ENCODE measurements at places on chromosomes 13 and 19.

DNA sequence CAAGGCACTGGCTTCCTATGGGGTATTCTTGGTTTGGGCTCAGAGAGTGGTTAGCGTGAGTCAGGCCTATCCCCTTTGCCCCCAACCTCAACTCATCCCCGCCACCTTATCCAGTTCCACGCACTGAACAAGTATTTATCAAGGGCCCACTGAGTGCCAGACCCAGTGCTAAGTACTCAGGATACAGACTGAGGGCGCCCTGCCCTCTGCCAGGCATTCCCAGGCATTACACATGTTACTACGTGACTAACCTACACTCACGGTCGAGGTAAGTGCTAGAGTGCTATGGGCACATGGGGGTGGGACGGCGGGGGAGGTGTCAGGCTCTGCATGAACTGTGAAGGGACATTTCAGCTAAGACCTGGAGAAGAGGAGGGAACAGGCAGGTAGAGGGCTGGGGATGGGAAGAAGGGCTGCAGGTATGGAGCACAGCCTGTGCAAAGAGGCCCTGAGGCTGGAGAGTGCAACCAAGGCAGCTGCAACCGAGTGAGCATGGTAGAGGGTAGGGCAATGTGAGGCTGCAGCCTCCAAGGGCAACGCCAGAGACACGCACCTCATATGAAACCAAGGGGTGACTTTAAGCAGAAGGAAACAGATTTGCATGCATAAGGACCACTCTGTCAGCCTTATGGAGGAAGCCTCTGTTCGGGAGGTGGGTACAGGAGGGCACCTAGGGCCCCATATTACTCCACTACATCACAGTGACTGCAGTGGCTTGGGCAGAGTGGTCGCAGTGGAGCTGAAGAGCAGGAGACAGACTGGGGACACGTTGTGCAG lies 22.5 kb downstream of the DHRS12 start:
- no peak for DNase-seq

GRCh38 chr19:1110809-1111640 lies 7.2 kb downstream of the GPX4 start:
- DNase-seq, result peak; percentile 82

DNA sequence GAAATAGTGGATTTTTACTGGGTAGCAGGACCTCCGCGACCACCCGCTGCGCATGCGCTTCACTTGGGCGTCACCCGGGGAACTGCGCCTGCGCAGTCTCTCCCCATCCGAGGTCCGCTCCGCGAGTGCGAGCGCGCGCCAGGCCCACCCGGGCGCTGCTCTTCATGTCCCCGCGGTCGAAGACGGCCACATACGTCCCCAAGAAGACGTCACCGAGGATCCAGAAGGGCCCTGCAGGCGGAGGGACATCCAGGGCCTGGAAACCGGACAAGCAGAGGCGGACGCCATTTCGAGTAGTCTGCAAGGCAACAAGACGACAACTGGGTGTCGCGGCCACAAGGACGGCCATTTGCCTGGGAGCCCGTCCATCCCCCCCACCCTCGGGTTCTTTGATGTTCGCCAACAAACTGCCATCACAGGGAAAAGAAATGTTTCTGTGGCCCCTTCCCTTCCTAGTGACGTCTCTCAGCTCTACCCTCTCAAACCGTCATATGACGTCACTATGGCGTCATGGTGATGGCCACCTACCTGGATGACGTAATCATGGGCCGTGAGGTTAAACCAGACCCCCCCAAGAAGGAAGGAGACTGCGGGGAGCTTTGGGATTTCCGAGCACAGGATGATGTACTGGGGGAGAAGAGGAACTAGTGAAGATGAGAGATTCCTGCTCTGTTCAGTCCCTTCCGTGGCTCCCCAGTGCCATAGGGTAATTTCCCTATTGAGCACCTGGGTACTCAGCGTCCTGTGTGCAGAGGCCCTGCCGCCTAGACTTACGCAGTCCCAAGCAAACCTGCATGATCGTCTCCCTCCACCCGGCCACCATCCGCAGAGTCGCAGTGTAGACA lies 6.7 kb downstream of the NAPSA start:
- peak; percentile 93 for DNase-seq

GRCh38 chr13:112999414-113000177 lies 30.6 kb downstream of the MCF2L start:
- no peak for DNase-seq

DNA sequence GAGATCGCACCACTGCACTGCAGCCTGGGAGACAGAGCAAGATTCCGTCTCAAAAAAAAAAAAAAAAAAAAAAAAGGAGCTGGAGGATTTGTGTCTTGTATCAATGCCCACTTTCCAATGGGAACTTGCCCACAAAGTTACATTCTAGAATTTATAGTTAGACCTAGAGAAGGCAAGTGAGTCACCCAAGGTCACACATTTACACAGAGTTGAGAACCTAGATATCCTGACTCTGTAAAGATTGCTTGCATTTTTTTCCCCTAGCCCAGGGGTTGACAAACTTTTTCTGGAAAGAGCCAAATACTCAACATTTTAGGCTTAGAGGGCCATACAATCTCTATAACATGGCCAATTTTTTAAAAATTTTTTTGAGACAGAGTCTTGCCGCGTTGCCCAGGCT lies 7.7 kb upstream of the BRD4 start:
- DNase-seq, result no peak

- DNase-seq, result no peak
Measured at GRCh38 chr19:38734176-38734425, 10.2 kb downstream of the CAPN12 start.

DNA sequence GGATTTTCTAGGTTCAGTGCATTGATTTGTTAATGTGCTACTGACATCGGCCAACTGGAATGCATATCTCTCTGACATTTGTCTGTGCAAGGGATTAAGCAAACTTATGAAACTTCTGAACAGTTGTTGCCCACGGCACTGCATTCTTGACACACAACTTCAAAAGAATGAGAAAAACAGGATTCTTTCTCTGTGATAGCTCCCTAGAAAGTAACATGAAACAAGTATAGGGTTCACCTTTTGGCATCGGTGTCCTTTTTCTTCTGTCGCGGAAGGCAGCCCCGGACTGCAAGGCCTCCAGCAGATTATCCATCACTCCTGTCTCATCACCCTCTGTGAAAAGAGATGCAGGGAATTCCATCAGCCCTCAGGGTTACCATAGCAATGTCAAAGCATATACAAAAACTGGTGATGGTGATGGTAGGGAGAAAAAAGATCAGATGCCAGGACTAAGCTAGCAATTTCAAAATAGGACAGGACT lies 389.2 kb downstream of the DIAPH3 start:
- no peak for DNase-seq

- DNase-seq, result no peak
Measured at GRCh38 chr13:33828431-33829129, 10.6 kb downstream of the RFC3 start.

- DNase-seq, result no peak
Measured at GRCh38 chr13:25904830-25905229, 147.0 kb downstream of the SHISA2 start.

DNA sequence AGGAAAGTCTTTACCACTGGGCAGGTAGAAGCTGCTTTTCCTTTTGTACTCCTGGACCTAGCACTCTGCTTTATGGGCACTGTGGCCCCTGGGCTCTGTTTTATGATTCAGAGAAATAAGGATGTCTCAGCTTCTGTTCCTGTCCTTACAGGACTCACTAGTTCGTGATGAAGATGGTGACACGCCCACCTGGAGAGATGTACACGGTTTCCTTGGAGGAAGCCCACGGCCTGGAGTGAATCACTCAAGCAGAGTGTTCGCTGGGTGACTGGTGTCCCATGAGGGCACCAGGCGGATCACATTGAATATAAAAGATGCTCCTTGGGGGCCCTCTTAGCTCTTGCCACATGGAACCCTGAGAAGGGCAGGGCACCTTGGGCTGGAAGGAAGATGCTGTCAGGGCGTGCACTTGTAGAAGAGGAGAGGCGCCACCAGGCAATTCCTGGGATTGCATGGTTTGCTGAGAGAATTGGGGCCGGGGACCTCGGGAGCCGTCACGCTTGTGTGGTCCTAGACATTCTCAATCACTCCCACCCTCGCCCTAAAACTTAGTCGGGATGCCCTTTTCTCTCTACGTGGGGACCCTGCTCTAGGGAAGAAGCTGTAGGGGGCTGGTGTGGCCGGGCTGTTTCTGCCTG lies 202.6 kb downstream of the TSHZ3 start:
- no peak for DNase-seq

DNA sequence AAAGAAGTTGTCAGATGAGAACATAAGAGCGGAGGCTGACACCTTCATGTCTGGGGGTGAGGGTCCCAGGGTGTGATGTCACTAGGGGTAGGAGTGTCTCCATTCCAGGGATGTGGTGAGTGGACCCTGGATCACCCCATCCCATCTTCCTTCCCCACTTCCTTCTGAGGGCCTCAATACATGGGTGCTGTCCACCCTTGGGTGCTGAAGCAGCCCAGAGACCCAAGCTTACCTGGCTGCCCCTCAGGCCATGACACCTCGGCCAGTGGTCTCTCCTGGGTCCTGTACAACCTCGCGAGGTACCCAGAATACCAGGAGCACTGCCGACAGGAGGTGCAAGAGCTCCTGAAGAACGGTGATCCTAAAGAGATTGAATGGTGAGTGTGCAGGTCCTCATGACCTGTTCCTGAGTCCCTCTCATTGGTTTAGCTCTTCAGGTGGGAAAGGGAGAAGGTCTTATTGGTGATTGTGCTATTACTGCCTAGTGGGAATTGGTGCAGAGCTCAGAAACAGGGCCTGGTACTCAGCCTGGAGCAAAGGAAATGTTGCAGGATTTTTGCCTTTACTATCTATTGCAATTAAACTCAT lies 37.7 kb upstream of the CYP4F8 start:
- no peak for DNase-seq

GRCh38 chr13:110103534-110103933 lies 203.4 kb downstream of the COL4A1 start:
- DNase-seq, result no peak

GRCh38 chr13:79654520-79654919 lies 173.6 kb downstream of the NDFIP2 start:
- no peak for DNase-seq

- no peak for DNase-seq
Measured at GRCh38 chr13:20714161-20714560, 10.7 kb downstream of the IL17D start.

GRCh38 chr13:31986676-31987470 lies 44.7 kb upstream of the FRY start:
- DNase-seq, result no peak

DNA sequence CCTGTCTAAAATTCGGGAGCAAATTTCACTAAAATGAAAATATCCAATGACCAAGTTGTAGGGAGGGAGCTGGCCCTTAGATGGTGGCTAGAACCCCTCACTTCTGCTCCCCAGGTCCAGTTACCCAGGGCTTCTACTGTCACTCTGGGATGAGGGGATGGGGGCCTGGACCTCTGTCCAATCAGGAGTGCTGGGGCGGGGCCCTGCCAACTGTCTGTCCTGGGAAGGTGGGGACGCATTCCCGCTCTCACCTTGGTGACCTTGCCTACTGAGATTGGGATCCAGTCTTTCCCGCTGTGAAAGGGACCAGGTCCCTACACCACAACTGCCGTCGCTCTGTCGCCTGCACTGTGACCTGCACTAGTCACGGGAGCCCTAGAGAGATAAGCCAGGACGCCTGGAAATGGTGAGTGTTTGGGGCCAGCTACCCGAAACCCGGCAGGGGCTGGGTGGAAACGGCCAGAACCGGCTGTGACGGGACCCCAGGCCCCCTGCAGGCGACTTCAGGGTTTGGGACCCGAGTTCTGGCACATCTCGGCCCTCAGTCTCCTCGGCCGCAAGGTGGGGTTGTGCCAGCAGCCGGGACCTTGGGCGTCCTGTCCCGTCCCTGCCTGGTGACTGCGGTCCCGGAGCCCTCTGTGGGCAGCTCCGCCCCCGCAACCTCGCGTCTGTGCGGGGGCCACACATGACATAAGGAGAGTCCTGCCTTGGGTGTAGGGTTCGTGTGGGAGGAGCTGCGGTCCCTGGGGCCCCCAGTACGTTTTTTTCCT lies 22.8 kb downstream of the ZNF20 start:
- no peak for DNase-seq

- peak; percentile 99 for DNase-seq
Measured at GRCh38 chr19:53394974-53395839, at the start of gene ZNF765. Gene ZNF765 (plus strand): TSS chr19:53395149. CDS start chr19:53398016, 2,867 bp downstream.

DNA sequence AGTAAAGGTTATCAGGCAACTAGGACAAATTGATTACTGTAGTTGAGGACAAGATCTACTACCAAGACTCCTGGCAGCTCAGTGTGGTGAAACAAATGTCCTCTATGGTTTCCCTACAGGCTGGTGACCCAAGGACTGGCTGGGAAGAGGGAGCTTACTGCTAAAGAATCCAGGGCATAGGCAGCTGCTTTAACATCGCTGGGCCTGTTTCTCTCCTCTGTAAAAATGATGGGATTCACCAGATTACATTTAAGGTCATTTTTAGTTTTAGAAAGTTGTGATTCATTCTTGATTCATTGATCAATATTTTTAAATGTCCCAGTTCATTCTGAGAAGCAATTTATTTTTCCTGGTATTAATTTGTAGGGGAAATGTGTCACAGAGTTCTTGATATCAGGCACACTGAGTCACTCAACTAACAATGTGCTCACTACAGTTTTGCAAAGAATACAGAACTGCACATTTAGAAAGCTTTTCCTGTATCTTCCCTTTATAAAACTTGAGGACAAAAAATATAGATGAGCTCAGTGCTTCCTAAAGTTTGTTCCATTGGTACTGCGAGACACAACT lies 19.6 kb upstream of the FAM124A start:
- no peak for DNase-seq

GRCh38 chr19:7391218-7391670 lies 42.5 kb downstream of the ARHGEF18 start:
- no peak for DNase-seq

DNA sequence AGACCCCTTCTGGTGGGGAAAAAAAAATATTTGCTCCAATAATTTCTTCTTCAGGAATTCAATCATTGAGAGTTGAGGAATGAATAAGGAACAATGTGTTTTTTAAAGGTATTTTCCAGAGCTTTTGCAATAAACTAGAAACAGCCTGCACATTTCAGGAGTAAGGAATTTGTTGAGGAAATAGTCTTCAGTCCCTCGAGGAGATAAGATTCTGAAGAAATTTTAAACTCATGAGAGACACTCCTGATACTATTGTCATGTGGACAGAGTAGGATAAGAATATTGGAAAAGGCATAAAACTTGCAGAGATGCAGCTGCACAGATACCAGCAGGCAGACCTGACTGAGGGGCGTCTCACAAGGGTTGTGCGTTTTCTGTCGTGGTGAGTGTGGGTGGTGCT lies 36.6 kb downstream of the COMP start:
- DNase-seq, result no peak

DNA sequence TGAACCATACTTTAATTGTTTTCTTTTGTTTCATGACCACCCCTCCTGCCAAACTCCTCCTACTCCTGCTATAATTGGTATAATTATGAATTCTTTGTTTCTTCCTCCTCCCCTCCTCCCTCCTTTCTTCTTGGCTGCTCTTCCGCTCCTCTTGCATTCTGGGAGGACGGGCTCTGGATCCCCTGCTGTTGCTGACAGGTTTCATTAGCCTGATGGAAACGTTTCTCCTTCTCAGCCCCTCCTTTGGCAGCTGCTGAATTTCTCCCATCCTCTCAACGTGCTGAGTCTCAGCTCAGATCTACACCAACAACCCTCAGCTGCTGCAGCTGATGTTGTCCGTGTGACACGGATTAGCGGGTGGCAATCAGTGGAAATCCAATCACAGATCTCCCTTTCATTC lies 97.1 kb upstream of the UBAC2 start:
- DNase-seq, result no peak

- no peak for DNase-seq
Measured at GRCh38 chr13:112861876-112862615, 107.0 kb upstream of the MCF2L start.

- no peak for DNase-seq
Measured at GRCh38 chr19:49167857-49168409, 10.3 kb downstream of the TRPM4 start.
